ENCODE measurements at places on chromosomes 16 and 17.

- no peak for DNase-seq
These were observed 1568.1 kb upstream of the GOT2 start for GRCh38 chr16:60302261-60302660.

- no peak for DNase-seq
These were observed 134.0 kb upstream of the IRX6 start for GRCh38 chr16:55189682-55190636.

GRCh38 chr16:79528338-79528737, 72.2 kb downstream of the MAF start:
- no peak for DNase-seq

DNA sequence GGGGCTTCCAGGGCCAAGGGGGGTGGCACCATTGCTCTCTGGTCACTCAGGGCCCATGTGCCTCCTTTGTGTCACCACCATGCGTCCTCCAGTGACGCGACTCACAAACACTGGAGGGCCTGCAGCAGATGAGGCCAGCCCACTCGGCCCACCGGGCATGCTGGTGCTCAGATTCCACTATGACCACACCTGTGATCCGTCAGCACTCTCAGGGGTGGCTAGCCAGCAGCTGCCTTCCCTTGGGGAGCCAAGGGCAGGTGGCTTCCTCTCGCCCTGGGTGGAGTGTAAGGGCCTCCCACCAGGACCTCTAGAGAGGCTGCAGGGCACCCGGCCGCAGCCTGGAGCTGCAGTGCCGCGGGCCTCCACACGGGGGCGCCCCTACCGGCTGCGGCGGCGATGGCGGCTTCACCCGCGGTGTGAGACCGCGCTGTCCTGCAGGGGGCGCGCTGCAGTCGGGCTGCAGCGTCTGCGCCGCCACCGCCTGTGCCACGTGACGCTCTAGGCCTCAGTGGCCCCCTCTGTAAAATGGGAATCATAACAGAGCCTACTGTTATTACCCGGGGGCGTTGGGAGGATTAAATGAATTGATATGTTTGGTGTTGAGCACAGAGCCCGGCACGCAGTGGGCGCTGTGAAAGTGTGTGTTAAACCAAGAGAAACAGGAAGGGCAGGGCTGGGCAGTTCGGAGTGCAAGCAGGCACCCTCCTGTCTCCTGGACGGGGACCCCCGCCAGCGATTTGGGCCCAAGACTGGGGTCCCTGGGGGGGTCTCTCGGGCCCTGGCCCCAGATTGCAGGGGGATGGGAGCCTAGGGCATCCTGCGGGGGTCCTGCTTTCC, 192.4 kb upstream of the GSE1 start:
- DNase-seq = peak; percentile 90

DNA sequence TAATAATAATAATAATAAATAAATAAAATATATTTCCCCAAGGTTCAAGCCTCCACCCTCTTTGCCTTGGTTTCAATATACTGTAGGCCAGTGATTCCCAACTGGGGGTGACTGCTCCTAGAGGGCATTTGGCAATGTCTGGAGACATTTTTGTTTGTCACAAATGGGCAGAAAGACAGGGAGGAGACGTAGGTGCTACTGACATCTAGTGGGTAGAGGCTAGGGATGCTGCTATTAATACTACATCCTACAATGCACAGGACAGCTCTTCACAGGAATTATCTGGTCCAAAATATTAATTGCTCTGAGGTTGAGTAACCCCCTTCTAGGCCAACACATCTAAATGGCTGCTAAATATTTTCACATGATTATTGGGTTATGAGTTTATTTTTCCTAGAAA, 12.8 kb upstream of the PRR14 start:
- no peak for DNase-seq

DNA sequence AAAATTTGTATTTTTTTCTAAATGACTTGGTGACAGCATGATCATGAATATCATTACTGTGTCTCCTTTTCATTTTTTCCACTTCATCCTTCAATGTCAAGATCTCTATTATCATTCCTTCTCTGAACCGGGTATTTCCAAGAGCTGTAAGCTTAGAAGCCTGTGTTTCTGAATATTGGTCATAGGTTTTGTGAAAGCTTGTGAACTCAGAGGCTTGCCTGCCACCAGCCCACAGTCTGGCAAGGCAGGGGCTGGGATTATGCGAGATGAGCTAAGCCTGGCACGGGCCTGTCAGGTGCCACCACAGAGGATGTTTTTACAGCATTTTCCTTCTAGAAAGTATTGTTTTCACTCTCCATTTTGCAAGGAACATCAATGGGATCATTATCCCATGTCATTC, 92.8 kb downstream of the MYH10 start:
- no peak for DNase-seq

GRCh38 chr17:36926226-36926625, 11.0 kb upstream of the LHX1 start:
- DNase-seq = no peak

DNA sequence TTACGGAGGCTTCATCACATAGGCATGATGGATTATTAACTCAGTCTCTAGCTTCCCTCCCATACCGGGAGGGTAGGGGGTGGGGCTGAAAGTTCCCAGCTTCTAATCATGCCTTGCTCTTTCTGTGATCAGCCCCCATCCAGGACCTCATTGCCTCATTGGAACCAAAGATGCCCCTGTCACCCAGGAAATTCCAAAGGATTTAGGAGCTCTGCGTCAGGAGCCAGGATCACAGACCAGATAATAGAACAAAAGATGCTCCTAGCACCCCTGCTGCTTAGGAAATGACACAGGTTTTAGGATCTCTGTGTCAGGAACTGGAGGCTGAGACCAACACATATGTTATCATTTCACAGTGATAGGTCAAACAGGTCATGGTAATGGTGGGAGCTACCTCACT, 9.7 kb downstream of the USB1 start:
- no peak for DNase-seq

- no peak for DNase-seq
These were observed 36.9 kb upstream of the KLHDC4 start for GRCh38 chr16:87802670-87803069.

- no peak for DNase-seq
These were observed 4.6 kb downstream of the TMUB2 start for GRCh38 chr17:44191369-44191768.

- DNase-seq = no peak
These were observed 3.0 kb downstream of the MMD start for GRCh38 chr17:55418369-55419268.

GRCh38 chr17:9211133-9211765, 189.9 kb downstream of the NTN1 start:
- DNase-seq = no peak

- peak; percentile 12 for DNase-seq
These were observed 356 bp downstream of the TUBD1 start for GRCh38 chr17:59892251-59892923.

DNA sequence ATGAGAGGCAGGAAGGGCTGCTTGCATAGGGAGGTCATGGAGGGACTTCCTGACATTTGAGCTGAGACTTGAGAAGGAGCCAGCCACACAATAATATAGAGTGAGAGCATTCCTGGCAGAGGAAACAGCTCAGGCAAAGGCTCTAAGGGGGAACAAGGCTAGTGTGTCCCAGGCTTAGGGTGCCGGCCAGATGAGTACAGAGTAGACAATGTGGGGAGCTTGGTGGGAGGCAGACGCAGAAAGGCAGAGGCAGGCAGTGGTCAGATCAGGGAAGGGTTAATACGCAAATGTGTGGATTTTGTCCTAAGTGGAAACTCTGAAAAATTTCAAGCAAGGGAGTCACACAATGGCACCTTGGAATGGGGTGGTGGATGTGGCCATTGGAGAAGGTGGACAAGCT, 31.3 kb downstream of the CD300LB start:
- DNase-seq = no peak

GRCh38 chr17:32298298-32298697, 32.7 kb downstream of the RHBDL3 start:
- DNase-seq = no peak

- no peak for DNase-seq
These were observed 408.1 kb downstream of the WWOX start for GRCh38 chr16:78507576-78507975.

- DNase-seq = no peak
These were observed 16.4 kb upstream of the RHBDF2 start for GRCh38 chr17:76517638-76518038.

DNA sequence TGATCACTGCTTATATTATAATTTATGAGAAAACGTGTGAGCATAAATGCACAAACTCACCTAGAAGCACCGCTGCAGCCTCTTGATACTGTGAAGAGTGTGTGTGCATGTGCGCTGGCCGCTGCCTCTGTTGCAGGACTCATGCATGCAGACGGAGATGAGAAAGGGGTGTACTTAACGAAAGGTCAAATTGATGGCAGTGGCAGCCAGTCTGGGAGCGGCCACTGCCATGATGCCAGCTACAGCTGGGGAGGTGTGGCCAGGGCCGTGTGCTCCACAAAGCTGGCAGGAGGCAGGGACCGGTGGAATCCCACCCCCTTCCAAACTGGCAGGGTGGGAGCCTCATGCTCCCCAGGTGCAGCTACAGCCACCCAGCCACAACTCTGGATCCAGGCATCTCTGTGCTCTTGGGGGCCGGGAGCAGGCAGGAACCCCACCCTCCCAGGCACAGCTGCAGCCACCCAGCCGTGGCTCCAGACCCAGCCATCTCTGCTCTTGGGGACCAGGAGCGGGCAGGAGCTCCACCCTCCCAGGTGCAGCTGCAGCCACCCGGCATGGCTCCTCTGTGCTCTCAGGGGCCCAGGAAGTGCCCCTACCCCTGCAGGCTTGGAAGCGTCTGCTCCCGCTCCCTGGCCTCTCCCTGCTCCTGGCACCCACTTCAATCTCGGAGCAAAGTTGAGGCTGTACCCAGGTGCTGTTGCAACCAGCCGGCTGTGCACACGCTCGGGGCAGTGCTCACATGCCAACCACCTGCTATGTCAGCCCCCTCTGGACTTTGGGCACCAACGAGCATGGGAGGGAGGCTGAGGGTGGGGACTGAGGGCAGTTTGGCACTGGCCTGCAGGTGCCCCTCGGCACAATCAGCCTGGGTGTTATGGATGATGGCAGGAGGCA, 77.5 kb upstream of the CHMP6 start:
- DNase-seq = no peak

DNA sequence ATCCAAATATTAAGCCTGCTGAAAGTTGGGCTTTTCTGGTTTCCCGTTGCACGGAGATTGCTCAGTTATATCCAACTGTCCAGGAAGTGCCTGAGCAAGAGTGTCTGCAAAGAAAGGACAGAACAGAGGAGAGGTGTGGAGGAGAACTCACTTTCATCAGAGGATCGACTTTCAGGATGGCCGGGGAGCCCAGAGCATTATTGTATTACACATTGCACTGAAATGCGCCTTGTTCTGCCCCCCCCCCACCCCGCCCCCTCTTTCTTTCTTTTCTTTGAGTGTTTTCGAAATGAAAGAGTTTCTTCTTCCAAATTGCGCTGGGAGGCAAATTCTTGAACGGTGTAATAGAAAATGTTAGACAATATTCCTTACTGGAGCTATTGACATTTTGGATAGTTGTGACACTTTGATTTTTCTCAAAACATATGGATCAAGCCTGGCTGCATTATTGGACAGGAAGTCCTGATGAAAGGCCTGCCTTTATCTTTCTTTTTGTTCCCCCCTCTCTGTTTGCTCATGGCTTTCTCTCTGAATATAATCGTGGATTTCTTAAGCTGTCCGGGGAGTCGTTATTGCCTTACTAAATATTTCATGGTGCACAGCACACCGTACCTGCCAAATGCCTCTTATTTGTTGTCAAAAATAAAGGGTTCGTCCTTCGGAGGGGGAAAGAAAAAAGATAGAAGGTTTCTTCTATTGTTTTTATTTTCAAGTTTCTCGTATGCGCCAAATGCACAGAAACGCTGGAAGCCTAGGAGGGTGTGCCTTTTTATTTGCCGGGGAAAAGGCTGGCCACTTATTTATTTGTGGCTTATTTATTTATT, 110.8 kb downstream of the IRX3 start:
- no peak for DNase-seq

GRCh38 chr17:16439303-16439791, 24.0 kb downstream of the TRPV2 start:
- DNase-seq = no peak

GRCh38 chr17:76793775-76794174, 55.9 kb downstream of the MFSD11 start:
- DNase-seq = peak; percentile 6

- DNase-seq = no peak
These were observed 17.4 kb upstream of the COL1A1 start for GRCh38 chr17:50218771-50219315.

GRCh38 chr17:10640475-10640874, 16.6 kb downstream of the MYH3 start:
- no peak for DNase-seq

- no peak for DNase-seq
These were observed 1.1 kb downstream of the SEPTIN12 start for GRCh38 chr16:4787068-4787467.

GRCh38 chr16:89297156-89297874, 79.8 kb downstream of the ZNF778 start:
- no peak for DNase-seq

- no peak for DNase-seq
These were observed 22.9 kb downstream of the MARVELD3 start for GRCh38 chr16:71648921-71649320.

DNA sequence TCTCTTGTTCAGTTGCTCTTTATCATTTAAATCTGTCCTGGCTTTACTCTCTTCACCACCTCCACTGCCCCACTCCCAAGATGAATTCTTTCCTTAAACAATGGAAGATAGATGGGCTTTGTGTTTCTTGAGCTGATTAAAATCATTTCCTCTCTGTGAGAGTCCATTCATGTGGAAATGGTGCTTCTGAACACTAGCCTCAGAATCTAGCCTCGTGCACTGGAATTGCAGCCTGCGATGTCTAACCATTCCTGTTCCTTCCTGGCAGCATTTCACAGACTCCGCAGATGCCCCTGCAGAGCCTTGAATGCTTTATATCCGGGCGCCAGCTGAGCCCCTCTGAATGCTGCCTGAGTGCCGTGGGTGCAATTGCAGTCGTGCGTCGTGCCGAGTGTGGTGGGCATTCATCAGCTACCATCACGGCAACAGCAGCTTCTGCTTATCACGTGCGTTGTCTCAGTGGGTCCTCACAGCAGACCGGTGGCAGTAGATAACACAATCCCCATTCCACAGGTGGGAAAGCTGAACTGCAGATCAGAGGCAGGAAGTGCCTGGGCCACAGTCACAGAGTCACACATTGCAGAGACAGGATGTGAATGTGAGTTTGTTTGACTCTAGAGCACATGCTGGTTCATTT, 172.8 kb upstream of the WSCD1 start:
- DNase-seq = no peak

Data from stimulated activated naive CD8-positive, alpha-beta T cell treated with anti-CD3 and anti-CD28 coated beads, Interleukin-15, Interleukin-2, amounts not matched to agents 100 U/mL and 50 U/mL, for 24 hours (primary cell).